Muscle of back (tissue), 13 donors: ENCODE measurements at places on chromosomes 3 and 15. TPM values are rescaled to one million over a fixed set of nuclear protein-coding genes. Genes with fewer than 3 reads are reported as not detected.

DNA sequence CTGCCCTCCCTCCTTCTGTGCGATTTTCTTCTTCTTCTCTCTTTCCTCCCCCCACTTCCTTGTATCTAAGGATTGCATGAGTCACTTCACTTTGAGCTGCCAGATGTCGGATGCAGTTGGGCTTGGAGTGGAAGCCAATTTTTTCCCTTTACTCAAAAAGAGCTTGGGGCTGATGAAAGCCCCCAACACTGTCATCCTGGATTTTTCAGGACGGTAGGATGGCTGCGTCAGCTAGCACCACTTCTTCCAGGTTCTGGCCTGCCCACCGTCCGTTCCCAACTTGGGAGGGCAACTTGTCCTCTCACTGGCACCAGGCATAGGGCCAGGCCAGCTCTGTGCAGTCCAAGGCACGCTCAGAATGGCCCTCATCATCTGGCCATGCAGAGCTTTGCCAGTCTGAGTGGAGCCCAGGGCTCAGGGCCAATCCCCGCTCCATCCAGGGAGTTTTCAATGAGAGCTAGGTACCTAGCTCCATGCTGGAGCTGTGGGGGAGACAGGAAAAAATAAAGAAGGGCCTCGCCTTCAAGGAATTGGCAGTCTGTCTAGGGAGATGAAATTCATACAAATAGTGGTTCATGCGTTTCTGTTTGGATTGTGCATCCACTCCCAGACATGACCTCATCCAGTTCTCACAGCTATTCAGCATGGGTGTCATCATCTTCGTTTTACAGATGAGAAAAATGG lies 47.7 kb upstream of the INSYN1 start:
- DNase-seq = peak; percentile 94

DNA sequence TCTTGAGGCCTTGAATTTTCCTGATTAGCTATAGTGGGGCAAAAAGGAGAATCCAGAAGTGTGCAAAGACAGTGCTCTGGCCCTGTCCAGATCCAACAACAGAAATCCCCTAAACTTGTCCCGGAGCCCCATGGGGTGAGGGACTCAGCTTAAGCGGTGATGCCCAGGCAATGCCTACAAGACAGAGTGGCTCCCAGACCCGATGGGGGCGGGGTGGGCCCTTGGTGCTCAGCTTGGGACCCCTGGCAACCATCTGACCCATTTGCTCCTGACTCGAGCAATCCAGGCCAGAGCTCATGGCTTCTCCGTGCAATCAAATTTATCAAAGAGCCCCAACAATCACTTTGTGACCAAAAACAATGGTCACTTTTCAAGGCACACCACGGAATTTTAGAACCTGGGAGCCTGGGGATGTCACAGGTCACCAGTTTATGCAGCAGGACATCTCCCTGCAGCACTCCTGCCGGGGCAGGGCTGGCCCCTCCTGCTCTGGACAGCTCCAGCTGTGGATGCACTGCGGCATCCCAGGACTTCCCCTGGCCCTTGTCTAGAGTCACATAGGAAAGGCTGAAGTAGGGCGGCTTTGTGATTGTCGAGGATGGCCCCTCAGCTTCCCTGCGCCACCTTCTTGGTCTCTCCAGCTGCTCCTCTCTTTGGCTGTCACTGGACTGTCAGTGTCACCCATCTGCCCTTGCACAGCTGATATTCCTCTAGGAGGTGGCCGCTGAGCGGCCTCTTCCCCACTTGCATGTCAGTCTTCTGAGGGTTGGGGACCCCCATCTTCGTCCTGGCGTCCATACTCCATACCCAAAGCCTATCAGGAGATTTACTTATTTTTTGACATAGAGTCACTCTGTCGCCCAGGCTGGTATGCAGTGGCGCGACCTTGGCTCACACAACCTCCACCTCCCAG lies 28.4 kb downstream of the RGMA start:
- no peak for DNase-seq

DNA sequence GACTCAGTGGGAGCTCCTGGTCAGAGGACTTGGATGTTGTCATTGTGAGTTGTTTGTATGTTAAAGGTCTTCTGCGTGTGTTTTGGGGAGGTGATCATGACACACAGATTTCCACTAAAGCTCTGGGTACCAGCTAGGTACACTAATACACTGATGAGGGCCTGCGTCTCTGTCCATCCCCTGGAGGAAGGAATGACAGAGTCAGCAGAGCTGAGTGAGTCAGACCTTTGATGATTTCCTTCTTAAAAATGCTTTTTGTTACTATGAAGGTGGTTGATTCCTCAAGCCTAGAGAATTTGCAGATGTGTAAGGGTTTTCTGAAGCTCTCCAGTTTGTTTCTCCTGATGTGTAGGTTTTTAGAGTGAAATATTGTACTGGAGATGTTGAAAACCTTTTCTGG lies 424.1 kb upstream of the TPM1 start:
- DNase-seq = no peak

Gene IL20RB
- polyA plus RNA-seq = 0.81 TPM

GRCh38 chr3:155736381-155736780 lies 8.5 kb downstream of the PLCH1 start:
- DNase-seq = peak; percentile 46

- DNase-seq = no peak
Measured at GRCh38 chr3:66475386-66476020, 25.3 kb downstream of the LRIG1 start.

Gene PXK
- 14.2 TPM for polyA plus RNA-seq

Gene PLAAT1
- 18.2 TPM for polyA plus RNA-seq

Gene UBE3A
- 97.7 TPM for polyA plus RNA-seq

Gene HGD
- 0.32 TPM for polyA plus RNA-seq

GRCh38 chr3:78427303-78427702 lies 1340.5 kb downstream of the ROBO1 start:
- peak; percentile 9 for DNase-seq

GRCh38 chr15:29747837-29748417 lies 74.3 kb downstream of the TJP1 start:
- peak; percentile 32 for DNase-seq

- no peak for DNase-seq
Measured at GRCh38 chr3:61182662-61183061, 68.6 kb downstream of the FHIT start.

GRCh38 chr3:8856721-8857120 lies 87.3 kb upstream of the OXTR start:
- DNase-seq = no peak

- no peak for DNase-seq
Measured at GRCh38 chr3:13248640-13249039, 171.5 kb downstream of the NUP210 start.

DNA sequence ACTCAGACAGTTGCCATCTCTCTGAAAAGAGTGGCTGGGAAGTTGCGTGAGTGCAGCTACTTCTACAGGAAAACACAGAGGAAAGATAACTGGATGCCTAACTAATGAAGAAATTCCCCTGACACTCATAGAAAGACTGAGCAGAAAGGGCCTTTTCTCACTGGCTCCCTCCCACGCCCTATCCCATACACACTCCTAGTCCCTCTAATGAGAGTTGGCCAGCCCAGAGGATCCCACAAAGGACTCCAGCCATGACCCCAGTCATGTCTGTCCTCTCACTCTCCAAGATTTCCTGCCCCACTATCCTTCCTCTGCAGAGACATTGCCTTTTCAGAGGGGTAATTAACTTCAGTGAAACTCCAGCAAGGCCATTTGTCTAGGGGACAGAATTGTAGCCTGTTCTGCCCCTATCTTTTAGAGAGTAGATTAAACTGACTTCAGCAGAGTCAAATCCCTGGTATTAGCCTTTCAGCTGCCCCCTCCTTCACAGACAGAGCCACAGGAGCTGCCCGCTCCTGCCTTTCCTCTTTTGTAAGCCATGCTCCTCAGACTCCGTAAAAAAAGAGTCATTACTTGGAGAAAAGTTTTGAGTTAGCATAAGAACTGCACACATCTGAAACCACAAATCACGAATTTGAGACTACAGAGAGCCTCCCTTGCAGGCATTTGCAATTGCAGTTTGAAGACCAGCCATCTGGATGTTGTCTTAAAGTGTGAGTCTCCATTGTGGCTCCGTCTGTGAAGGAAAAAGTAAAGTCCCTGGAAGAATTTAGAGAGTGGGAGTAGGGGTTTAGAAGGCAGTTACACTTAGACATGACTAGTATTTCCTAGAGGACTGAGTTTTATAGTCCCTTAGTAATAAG lies 129.1 kb upstream of the SEMA6D start:
- DNase-seq = no peak

- DNase-seq = no peak
Measured at GRCh38 chr3:114101101-114101500, 44.6 kb downstream of the QTRT2 start.

DNA sequence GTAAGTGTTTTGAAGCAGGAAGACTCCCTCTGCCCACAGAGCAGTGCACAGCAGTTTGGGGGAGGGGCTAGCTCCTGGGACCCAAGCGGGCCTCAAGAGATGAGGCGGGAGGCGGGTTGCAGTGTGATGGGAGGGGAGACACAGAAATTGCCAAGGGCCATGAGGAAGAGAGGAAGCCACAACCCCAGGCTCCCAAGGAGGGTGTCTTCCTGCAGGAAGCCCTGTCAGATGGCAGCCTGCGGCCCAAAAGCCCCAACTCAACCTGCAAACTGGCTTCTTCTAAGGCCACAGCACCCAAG lies 7.3 kb upstream of the ISLR2 start:
- no peak for DNase-seq

GRCh38 chr3:188067932-188068331 lies 86.0 kb upstream of the LPP start:
- no peak for DNase-seq

DNA sequence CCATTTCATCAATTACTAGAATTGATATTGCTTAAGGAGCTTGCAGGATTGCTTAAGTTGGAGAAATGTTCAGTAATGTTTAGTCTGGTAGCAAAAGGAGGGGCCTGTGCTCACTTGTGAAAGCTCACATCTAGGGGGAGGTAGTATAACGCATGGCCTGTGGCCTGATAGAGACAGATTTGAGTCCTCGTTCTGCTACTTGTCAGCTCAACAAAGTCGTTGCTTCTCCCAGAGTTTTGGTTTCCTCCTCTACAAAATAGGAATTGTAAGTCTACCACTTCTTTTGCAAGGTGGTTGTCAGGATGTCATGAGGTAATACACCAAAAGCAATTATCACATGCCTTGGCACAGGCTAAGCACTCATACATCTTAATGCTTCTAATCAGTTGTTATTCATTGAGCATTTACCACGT lies 1.3 kb downstream of the ST3GAL6 start:
- DNase-seq = no peak

Gene SORD
- polyA plus RNA-seq = 7.9 TPM

DNA sequence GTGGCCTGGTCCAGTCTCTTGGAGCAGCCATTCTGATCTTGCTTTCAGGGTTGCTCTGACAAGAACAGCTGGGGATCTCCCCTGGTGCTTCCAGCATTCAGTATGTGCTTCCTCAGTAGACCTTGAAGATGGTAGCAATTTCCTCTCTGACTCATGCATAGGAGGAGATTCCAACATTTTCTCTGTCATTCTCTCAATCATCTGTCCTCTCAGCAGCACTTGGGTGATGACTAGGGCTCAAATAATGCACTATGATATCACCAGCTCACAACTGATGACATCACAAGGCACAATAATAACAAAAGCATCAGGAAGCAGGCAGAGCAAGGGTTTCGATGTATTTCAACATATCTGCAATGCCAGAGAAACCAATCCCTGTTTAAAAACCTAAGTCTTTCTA lies 52.7 kb downstream of the NFKBIZ start:
- DNase-seq = no peak

Gene C15orf62
- polyA plus RNA-seq = 2.4 TPM

Gene TMEM115
- 25.5 TPM for polyA plus RNA-seq

GRCh38 chr3:55984626-55985025 lies 483.6 kb downstream of the ERC2 start:
- no peak for DNase-seq

Gene VIPR1
- 4.5 TPM for polyA plus RNA-seq

Gene SH2D7
- 0.14 TPM for polyA plus RNA-seq

Gene DPPA4
- polyA plus RNA-seq = 2.4 TPM

Gene ZNF662
- polyA plus RNA-seq = 28.6 TPM

Gene MYZAP
- polyA plus RNA-seq = 3.6 TPM

GRCh38 chr3:100709842-100710260 lies 557 bp downstream of the TFG start:
- DNase-seq = peak; percentile 59

- DNase-seq = no peak
Measured at GRCh38 chr15:90683876-90684275, 33.3 kb upstream of the BLM start.

GRCh38 chr3:65398953-65399352 lies 639.8 kb downstream of the MAGI1 start:
- no peak for DNase-seq

- no peak for DNase-seq
Measured at GRCh38 chr15:77550301-77551251, 82.1 kb downstream of the LINGO1 start.

- no peak for DNase-seq
Measured at GRCh38 chr3:113006359-113007056, 15.7 kb downstream of the GTPBP8 start.

DNA sequence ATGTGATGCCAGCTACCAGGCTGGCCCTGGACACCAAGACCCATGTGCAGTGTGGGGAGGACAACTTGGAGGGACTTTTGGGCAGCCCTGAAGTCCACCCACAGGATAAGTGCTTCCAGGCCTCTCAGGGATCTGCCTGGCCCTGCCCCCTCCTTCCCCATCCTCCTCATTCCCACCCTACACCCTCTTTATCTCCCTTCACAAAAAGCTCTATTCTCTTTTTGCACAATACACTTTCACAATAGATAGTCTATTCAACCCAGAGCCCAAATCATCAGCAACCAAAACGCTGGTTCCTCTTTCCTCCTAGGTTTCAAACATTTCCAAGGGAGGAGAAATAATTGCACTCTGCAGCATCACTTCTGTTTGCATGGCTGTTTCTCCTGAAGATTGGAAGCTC lies 7.8 kb upstream of the ZNF710 start:
- no peak for DNase-seq

Gene C3orf52
- polyA plus RNA-seq = 6.0 TPM

Gene GMNC
- polyA plus RNA-seq = not detected

Gene BSN
- polyA plus RNA-seq = 1.2 TPM

Gene TM4SF1
- 41.4 TPM for polyA plus RNA-seq

DNA sequence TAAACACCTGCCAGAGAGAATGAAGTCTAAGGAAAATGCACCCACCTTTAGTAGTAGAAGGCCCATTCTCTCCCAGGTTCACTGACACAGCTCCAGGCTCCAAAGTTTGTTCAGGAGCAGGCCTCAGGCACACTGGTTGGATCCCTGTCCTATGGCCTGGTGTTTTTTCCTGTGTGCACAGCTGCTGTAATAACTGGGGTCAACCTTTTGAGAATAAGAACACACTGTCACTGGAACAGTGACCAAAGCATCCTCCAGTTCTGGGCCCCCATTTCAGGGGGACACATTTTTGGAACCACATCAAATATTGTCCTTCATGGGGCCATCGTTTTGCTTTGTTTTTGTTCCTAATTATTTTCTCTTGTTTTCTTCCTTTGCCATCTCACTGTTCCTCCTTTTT lies 95.8 kb downstream of the ARNT2 start:
- DNase-seq = no peak

DNA sequence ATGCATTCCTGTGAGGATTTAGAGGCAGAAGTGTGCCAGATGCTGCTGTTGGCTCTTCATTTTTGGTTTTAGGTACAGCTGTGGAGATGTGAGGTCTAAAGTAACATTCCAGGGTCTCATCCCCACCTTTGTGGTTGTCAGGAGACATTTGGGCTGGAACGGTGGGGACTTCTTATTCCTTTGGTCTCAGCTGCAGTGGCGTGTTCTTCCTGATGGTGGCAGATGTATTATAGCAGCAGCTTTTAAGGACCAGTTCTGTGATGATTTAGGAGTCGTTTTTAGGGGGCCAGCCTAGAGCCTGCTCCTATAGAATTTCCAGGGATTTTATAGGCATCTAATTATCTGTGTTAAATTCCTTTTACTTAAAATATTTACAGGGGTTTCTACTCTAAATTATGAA lies 221.0 kb upstream of the EOMES start:
- peak; percentile 24 for DNase-seq

Gene CDC25A
- polyA plus RNA-seq = 3.9 TPM
